ENCODE measurements at places on chromosomes 2 and 18.

DNA sequence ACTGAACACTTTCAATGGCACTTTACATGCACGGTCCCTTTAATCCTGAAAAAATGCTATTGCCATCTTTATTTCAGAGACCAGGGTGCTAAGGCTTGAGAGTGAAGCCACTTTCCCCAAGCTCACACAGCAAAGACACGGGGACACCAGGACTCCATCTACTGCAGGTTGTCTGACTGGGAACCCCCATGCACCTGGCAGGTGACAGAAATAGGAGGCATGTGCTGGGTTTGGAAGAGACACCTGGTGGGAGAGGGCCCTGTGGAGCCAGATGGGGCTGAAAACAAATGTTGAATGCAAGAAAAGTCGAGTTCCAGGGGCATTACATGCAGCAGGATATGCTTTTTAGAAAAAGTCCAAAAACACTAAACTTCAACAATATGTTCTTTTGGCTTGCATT lies 5.2 kb upstream of the EHD3 start:
- DNase-seq, result no peak

DNA sequence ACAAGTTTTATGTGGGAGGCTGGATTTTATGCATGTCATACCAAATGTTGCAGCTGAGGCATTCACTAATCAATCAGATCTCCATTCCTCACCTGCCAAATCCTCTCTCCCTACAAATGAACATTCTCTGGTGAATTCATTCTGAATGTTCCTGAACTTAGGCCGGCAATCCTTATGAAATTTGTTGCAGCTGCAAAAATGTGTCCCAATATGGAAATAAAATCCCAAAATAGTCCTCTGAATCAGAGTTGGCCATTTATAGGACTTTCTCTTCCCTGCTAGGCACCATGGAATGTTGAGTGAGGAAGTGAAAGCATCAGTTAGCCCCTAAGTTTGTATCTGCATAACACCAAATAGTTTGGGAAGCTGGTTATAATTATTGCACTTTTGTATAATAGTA lies 25.6 kb downstream of the GCA start:
- DNase-seq, result no peak

- DNase-seq, result no peak
Measured at GRCh38 chr2:218859556-218859987, at the start of gene WNT6. Gene WNT6 (plus strand): TSS chr2:218859805. CDS start chr2:218860038, 233 bp downstream.

DNA sequence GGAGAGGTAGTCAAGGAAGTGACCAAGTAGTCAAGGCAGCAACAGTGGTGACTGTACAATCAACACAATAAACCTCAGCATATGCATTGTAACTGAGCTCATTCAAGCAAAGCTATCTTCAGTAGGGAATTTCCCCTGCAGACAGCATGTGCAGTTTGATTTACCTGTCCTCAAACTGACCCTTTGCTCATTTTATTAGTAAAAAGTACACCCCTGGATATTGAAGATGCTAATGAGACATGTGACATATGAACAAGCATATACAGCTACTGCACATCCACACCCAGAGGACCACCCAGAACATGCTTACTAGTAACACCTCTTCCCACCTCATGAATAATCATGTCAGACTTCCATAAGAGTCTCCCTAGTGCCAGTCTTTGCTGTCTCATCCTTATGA lies 15.4 kb downstream of the C2orf81 start:
- no peak for DNase-seq

- no peak for DNase-seq
Measured at GRCh38 chr2:224023188-224023587, 15.9 kb downstream of the SERPINE2 start.

GRCh38 chr2:9990736-9991135 lies 39.2 kb downstream of the GRHL1 start:
- no peak for DNase-seq

GRCh38 chr2:145226901-145227300 lies 707.0 kb upstream of the ZEB2 start:
- no peak for DNase-seq

DNA sequence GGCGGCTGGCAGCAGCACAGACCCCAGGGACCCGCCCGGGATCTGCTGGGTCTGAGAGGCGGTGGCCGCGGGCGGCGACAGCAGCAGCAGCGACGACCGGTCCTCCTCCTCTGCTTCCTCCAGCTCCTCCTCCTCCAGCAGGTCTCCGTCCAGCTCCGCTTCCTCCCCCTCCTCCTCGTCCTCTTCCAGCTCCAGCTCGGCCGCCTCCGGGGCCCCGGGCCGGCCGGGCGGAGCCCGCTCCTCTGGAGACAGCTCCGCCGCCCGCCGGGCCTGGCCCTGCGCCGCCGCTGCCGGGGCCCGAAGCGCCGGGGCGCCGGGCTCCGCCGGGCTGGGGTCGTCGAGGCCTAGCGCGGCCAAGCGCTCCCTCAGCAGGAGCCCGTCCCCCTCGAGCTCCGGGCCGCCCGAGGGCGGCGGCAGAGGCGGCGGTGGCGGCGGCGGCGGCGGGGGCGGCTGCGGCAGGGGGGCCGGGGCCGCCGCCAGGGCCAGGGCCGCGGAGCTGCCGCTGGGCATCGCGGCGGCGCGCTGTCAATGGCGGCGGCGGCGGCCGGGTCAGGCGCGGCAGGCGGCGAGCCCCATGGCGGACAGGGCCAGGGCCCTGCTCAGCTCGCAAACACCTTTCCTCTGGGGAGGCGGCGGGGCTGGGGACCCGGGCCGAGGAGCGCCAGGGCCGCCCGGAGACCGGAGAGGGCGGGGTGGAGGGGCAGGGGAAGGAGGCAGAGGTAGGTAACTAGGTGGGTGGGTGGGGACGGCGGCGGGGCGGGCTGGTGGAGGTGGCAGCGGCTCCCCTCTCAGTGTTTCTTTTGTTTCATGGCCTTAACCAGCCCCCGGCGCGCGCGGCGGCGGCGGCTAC lies 445 bp downstream of the MEX3C start:
- peak; percentile 41 for DNase-seq

GRCh38 chr18:3263132-3263700 lies 1.3 kb downstream of the MYL12B start:
- no peak for DNase-seq

DNA sequence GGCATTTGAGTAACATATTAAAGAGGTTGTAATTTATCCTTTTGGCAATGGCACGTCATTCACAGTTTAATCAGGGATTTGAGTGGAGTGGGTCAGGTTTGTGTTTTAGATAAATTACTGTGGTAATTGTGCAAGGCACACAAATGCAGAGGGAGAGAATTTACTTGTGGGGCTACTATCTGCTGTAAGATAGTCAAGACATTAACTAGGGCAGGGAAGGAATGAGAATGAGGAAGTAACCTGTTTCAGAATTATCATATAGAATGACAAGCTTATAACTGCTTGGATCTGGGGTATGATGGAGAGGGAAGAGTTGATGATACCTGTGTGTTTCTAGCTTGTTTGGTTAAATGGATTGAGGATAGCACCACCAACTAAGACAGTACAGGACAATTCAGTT lies 58.9 kb upstream of the ZSWIM2 start:
- DNase-seq, result no peak

DNA sequence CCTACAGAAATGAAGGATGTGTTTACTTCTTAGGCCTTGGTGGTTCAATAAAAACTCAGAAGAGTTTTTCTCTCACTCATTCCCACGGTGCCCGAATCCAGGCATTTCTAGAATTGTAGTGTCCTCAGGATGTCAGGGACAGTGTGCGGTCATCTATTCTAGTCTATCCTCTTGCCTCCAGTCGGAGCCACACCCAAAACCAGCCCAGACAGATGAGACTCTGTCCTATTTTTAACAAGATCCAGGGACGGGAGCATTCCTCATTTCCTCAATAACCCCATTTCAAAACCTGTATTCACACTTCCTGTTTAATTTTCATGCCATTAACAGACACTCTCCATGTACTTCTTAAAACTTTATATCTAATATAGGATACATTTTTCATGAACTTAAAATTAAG lies 11.6 kb upstream of the RBMS1 start:
- no peak for DNase-seq

GRCh38 chr18:8957731-8958130 lies 144.8 kb upstream of the NDUFV2 start:
- no peak for DNase-seq

Measured in hematopoietic multipotent progenitor cell treated with erythropoietin and hydrocortisone succinate and interleukin-3 and kit ligand, for 8 days (in vitro differentiated cells).